ENCODE measurements at places on chromosomes 16 and 17.
A peak's percentile ranks its signal among the peaks of the same experiment; 100 is the strongest.

GRCh38 chr16:69804297-69804696 lies 42.2 kb downstream of the WWP2 start:
- peak; percentile 84 for DNase-seq

DNA sequence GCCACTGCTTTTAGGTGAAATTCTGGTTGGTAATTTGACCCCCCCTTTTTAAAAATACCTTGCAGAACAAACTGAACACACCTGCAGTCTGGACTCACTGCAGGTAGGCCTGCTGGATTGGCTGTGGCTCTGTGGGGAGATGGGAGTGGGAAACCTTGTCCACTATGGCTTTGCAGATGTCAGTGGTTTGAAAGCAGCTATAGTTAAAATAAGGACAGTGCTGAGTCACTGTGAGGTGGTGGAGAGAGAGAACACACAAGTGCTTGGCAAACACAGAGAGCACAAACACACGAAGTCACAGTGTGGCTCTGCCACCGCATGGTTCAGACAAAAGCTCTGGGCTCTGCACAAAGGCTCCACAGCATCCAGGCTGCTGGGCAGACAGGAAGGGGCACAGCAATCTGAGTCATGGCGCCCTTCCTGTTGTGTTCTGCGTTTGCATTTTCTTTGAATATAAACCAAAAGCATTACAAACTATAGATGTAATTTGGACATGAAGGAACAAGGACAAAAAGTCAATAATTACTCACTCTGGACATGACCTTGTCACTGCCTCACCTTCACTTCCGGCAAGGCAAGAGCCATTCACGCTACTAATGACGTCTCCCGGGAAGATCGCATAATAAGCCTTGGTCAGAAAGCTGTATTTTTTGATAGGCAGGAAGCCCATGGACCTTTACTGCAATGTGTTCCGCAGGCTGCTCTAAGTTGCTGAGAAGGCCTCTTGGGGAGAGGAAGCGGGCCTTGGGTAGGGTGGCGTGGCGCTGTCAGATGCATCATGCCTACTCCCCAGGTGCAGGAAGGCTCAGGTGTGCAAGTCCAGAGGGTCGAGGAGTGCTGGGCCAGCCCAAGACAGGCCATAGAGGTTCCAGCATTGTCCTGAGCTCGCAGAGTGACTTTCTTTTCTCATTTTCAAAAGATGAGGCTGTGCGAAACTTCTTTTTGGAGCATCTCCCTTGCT lies 60.1 kb upstream of the MED9 start:
- peak; percentile 23 for DNase-seq

DNA sequence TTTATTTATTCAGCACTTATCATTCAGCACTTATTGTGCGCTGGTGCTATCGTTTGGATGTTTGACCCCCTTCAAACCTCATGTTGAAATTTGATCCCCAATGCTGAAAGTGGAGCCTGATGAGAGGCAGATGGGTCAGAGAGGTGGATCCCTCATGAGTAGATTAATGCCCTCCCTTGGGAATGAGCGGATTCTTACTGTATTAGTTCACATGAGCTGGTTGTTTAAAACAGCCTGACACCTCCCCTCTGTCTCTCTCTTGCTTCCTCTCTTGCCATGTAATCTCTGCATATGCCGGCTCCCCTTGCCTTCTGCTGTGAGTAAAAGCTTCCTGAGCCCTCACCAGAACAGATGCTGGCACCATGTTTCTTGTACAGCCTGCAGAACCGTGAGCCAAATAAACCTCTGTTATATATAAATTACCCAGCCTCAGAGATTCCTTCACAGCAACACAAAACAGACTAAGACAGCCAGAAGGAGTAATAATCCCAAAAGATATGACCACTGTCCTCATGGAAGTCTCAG lies 111.1 kb downstream of the CACNG3 start:
- DNase-seq, result no peak

GRCh38 chr17:33233811-33234177 lies 59.3 kb downstream of the ASIC2 start:
- DNase-seq, result no peak

DNA sequence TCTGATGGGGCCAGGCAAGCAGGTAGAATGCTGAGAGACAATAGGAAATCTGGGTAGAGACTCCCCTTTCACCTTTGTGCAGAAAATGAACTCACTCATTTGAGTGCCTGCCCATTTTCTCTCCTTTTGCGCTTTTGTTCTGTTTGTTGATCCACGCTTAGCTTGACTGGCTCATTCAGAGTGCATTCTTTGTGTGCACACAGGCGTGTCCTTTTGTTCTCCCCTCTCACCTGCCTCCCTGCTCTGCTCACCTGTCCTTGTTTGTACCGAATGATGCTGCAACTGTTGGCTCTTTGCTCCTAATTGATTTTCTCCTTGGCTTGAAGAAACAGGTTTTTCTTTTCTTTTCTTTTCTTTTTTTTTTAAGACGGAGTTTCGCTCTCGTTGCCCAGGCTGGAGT lies 15.8 kb downstream of the PGS1 start:
- DNase-seq, result no peak

DNA sequence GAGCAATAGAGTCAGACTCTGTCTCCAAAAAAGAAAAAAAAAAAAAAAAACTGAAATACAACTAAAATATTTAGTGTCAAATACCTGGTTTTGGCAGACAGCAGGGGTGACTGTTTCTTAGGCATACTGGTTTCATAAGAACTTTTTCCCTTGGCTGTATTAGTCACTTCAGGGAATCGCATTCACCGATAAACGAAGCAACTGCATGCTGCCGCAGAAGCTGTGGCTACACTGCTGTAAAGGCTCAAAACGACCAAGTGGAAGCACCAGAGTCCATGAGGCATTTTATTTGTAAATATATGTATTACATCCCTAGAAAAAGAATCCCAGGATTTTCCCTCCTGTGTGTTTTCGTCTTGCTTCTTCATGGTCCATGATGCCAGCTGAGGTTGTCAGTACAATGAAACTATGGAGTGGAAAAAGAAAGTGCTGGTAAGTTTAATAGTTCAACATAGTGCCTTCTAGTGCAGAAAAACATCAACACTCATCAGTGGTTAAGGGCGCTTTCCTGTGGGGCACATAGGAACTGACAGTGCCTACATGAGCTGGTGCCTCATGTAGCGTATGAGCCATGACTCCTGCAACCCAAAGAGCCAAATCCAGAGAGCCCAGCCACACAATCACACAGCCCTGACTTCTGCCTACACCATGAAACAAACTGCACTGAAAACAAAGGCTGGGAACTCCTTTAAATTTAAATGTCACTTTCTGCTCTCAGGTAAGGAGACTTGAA lies 7.3 kb downstream of the RPS15A start:
- DNase-seq, result no peak

DNA sequence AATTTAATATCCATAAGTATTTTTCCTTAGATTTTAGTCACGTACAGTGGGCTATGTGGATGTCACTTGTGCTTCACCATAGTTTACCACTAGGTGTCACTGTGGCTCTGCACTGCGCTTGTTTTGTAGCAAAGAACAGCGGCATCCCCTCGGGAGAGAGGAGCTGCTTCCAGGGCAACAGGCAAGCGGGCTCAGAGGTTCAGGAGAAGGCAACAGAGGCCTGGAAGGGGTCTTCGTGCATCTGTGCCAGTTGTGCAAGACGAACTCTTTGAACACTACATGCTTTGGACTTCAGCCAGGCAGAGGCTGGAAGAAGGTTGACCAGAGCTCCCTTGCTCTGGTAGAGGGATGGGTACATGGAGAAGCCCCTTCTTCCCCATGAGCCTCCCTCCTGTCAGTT lies 20.6 kb downstream of the CYB561 start:
- peak; percentile 90 for DNase-seq

DNA sequence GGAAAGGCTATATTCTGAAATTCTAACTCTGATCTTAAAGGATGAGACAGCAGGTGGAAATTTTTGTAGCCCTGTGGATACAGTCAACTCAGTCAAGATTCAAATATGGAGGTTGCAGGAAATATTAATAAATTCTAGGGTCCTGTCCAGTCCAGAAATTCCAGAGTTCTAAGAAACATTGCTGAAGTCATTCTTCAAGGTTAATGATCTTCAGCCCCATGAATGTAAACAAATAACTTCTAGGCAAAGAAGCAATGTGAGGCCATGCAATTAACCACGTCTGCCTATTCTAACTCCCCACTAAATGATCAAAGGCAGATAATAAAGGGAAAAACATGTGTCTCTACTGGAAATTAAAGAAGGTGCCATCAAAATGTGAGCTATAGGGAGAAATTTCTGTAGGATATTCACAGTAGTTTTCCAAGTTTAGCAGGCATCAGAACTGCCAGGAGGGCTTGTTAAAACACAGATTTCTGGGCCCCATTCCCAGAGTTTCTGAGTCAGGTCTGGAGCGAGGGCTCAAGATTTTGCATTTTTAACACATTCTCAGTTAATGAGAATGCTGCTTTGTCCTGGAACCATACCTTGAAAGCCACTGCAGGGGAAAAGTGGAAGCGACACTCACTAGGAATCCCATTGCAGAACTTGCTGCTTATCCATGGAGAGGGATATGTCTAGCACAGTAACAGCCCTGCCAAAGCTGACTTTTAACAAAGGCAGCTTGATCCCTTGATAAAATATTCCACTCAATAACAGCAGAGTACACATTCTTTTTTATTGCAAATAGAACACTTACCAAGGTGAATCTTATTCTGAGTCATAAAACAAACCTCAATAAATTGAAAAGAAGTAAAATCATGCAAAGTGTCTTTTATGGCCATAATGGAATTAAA lies 61.8 kb downstream of the DNAH3 start:
- DNase-seq, result no peak

DNA sequence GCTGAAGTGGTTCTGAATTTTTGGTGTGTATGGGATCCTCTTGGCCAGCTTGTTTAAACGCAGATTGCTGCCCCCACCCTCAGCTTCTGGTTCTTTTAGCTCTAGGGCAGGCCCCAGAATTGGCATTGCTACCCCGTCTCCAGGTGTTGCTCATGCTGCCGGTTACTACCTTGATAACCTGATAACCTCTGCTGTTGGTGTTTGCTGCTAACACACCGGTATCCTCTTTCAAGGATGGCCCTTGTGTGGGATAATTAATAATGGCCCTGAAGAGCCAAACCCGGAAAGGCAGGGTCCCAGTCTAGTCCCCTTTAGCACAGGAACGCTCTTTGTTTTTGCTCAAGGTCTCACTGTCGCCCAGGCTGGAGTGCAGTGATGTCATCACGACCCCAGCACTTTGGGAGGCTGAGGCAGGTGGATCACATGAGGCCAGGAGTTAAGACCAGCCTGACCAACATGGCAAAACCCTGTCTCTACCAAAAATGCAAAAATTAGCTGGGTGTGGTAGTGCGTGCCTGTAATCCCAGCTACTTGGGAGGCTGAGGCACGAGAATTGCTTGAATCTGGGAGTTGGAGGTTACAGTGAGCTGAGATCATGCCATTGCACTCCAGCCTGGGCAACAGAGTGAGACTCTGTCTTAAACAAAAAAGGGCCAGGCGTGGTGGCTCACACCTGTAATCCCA lies 1.3 kb upstream of the ST3GAL2 start:
- DNase-seq, result no peak

DNA sequence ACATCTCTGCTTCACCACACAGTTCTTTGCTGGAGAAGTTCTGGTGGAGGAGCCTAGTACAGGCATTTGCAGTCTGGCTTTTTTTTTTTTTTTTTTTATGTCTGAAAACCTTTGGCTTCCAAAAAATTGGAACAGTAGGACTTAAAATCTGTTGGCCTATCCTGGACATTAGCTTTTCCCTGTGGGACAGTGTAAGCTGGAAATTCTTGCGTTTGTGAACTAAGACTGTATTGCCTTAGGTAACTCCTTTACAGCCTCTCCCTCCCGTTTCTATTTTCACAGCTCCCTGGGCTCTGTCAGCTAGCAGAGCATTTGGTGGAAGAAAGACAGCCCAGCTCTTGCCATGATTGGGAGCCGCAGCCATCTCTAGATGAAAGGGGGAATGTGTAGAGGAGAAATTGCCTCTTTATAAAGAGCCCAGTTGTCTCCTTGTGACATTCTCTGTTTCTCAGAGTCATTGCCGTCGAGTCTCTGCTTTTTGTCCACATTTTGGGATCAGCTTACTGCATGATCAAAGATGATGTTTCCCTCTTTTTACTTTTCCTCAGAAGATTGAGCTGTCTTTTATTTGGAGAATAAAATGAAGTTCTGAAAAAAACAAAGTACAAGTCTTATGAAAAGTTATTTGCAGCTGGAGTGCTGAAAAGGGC lies 227.5 kb downstream of the SPECC1 start:
- DNase-seq, result peak; percentile 71

- DNase-seq, result peak; percentile 43
These were observed at the start of gene TRPV3 for GRCh38 chr17:3557768-3558583. Gene TRPV3 (minus strand): TSS chr17:3557812. CDS start chr17:3554850, 2,962 bp downstream.

GRCh38 chr16:53945996-53946395 lies 242.0 kb downstream of the FTO start:
- peak; percentile 44 for DNase-seq

DNA sequence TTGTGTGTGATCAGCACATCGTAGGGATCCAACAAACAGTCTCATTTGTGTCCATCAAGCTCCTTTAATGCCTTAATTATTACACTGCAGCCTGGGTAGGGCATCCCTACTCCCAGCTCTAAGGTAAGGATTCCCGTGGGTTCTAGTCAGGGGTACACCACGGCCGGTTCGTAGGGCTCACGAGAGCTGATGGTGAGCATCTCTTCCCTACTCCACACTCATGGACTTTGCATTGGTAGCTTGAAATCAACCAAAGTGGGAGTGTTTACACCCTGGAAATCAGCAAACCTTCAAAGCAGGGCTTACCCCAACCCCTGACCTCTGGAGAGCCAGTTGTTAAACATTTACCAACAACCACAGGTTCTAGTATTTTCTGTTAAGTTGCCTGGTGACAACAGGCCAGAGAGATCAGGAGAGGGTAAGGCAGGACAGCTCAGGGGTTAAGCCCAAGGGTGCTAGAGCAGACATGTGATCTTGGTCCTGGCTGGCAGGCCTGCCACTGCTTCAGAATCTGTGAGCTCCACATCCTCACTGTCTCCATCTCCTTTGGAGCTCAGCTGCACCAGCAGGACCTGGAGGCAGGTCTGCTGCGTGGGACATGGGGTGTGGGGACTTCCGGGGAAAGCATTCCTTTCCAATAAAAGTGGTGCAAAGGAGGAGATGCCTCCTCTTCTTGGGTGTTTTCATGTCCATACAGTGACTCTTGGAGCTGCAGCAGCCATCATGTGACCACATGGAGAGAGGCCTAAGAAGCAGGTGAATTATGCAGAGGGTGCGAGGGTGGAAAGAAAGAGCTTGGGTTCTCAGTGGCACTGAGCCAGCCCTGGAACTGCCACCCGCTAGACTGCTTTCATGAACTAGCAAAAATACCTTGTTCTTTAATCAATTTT lies 36.1 kb upstream of the ZCCHC14 start:
- no peak for DNase-seq

DNA sequence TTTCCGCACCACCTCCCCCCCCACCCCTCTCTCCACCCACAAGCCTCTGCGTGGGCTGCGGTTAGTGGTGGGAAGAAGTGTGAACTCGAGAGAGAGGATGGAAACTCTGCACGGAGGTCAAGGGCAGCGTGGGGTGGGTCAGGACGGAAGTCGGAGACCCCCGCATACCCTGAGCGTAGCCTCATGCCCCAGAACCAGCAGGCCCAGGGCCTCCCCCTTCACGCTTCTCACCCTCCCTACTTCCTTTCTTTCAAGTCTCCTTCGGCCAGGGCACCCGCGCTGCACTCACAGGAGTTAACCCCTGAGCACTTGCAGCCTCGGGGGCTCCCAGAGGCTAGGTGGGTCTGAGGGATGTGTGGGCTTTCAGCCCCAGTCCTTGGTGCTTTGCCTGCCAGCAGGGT lies 9.2 kb downstream of the TBKBP1 start:
- no peak for DNase-seq

- peak; percentile 64 for DNase-seq
These were observed 46.1 kb downstream of the RAB11FIP3 start for GRCh38 chr16:471353-472198.
